Common myeloid progenitor, CD34-positive (primary cell): ENCODE measurements at places on chromosomes 13 and 19.

DNA sequence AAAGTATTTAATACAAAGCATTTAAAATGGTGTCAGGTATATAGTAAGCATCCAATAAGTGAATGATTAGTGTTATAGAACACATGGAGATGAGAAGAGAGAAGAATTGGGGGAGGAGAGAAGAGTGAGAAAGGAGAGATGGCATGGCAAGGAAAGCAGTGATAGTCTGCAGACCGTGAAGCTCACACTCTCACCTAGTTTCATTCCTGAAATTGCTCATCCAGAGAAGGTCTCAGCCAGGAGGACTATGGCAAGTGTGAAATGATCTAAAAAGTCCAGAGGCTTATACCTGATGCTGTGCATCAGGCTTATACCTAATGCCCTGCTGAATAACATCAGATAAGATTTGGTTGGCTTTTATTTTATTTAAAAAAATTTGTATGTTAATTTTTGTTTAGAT lies 351.6 kb upstream of the KLF12 start:
- DNase-seq = no peak

- no peak for DNase-seq
Measured at GRCh38 chr19:17303940-17304267, 679 bp upstream of the ABHD8 start.

DNA sequence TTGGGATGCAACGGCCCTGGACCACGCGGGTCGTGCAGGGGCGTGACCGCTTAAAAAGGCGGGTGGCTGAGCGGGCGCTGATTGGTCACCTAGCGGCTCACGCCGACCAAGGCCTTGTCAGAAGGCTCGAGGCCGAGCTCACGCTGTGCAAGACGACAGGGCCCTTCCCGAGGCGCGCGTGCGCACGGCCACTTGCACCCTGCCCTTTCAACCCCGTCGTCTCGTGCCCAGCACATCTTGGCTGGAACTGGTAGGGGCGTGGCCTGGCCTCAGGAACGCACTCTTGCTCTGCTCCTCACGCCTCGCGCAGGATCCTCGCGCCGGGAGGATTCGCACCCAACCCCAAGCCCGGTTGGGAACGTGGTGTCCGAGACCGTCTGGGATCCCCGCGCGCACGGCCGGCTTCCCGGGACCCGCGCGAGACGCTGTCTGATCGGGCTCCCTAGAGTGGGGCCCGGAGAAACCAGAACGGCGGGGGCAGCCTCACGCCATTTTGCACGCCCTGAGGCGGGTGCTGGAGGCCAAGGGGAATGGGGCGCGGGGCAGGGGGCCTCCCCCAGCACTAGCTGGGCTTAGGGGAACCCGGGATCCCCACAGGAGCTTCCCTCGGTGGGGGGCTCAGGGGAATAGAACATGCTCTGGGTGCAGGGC lies at the start of gene MEIOSIN:
Gene MEIOSIN (plus strand): TSS at position 280 of the 651 bp plus-strand sequence. CDS start 1,938 bp downstream, outside the sequence.
- DNase-seq = no peak

DNA sequence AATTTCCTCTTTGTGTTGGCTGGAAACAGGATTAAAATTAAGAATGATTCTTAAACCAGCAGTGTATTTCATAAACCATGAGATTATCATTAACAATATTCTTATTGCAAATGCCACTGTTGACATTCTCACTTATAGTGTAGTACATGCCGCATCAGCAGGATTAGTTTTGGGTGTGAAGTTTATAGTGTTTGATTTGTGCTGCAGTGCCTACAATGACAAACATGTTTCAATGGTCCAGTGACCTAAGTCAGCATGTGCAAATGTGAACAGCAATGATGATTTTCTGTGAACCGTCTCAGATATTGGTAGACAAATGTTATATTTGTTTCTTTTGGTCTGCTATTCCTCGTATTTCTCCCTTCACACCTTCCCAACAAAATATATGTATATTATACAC lies 49.8 kb upstream of the TDRD3 start:
- DNase-seq = no peak

DNA sequence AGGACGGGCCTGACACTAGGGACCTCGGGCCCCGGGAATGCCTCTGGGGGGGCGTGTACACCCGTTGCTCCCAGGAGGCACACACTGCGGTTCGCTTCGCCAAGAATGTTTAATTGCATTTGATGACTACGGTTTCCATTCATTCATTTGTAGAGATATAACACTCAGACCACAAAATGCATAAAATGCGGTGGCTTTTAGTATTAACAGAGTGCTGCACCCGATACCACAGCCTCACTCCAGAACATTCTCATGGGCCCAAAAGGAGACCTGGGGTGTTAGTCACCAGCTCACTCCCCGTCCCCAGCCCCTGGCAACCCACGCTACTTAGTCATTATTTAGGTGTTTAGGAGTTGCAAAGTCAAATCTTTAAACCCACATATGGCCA lies 21.8 kb downstream of the HCN2 start:
- peak; percentile 15 for DNase-seq

DNA sequence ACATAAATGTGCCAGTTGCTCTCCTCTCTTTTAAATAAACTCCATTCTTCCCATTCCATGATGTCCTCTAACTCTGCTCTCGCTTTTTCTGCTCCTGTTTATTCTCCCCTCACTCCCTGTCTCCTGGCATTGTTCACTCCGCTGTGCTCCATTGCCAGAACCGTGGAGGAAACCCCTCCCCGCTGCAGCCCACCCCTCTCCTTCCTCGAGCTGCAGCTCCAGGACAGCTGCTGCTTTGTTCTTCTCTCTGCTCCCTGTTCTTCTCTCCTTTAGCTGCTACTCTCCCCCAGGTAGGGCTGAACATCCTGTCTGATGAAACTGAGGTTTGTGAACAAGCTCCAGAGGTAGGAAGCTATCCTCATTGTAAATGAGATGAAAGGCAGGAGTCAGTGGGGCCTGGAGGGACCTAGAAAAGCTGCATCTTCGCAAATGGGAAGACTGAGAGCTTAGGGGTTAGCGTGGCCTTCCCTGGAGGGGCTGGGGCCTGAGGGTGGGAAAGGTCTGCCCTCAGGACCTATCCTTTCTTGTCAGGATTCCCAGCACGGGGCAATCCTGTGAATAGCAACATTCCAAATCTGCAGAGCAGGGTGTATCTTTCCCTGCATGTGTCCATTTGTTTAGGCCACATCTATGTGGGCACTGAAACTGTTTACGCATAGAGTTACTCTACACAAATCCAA lies 243.7 kb downstream of the DNAJC15 start:
- DNase-seq = no peak

DNA sequence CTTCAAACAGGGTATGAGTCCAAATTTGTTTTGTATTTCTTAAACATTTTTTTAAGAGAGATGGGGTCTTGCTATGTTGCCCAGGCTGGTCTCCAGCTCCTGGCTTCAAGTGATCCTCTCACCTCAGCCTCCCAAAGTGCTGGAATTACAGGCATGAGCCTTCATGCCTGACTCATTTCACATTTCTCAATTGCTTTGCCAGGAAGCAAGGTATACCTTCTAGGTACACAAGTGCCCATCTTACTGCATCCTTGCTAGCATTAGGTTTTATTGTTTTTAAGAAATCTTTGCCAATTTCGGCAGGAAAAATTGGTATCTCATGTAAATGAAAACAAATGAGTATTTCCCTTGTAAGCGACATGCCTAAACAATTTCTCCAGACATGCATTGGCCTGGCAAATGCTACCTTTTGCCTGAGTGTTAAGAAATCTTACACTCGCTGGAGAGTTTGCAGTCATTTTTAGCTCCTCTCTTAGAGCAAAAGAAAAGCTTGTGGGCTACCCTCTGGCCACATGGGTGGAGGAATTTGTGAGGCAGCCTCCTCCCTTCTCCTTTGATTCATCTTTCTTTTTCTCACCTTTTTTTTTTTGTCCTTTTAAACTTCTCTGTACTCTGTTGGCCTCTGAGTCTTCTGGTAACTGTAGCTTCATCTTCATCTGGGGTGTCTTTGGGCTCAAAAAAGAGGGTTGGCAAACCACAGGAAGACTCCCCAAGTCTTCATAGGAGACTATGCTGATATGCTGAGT lies 33.0 kb downstream of the ACTL9 start:
- DNase-seq = no peak

DNA sequence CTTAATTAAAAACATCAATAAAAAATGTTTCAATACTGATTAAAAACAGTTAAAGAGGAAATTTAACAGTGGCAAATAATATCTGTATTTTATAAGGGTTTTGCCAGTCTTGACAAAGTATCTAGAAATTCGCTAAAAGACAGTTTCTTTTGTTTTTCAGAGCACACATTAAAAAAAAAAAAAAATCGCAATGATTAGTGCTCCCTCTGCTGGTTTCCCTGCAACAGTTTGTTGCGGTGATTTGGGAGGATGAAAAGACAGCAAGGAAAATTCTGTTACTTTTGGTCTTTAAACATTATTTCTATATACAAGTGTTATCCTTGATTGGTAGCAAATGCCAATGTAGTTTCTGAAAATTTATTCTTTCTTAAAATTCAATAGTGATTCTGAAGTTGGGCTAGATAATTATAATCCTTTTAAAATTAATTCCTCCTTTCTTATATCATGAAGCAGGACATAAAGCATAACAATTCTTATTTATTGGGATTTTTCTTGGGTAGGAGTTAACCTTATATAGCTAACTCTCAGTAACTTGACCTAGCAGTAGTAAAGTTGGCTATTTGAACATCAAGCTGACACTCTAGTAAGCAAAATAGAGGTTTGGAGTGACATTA lies 23.1 kb upstream of the SPRY2 start:
- peak; percentile 33 for DNase-seq

DNA sequence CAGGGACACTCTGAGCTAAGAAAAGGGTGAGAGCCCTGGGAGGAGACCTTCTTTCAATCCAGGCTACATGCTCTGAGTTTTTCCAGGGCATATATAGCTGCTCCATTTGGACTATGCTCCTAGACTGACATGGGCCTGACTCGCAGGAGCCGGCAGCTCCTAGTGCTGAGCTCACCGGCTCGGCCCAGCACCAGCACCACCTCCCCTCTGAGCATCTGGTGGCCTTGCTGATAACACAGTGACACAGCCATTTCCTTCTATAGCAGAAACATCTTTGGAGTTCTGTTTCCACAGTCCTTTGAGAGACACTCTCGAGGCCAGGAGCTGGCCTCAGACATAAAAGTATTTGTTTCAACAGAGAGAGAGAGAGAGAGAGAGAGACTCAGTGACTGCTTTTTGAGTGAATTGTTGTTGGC lies 184.9 kb downstream of the TM9SF2 start:
- no peak for DNase-seq
